ENCODE measurements at places on chromosomes 3 and 15.

DNA sequence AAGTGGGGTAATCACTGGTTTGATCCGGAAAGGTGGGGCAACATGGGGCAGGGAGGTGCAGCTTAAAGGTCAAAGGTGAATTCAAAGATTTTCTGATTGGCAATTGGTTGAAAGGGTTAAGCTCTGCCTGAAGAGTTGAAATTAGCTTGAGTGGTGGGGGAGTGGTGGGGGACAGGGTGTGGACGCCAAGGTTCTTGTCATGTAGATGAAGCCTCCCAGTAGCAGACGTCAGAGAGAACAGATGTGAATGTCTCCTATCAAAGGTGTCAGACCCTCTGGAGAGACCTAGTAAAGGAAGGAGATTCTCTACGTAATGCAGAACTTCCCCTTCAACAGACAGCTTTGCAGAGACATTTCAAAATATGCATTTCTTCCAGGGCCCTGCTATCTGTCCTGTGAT, 62.8 kb downstream of the ABCC5 start:
- DNase-seq = no peak

DNA sequence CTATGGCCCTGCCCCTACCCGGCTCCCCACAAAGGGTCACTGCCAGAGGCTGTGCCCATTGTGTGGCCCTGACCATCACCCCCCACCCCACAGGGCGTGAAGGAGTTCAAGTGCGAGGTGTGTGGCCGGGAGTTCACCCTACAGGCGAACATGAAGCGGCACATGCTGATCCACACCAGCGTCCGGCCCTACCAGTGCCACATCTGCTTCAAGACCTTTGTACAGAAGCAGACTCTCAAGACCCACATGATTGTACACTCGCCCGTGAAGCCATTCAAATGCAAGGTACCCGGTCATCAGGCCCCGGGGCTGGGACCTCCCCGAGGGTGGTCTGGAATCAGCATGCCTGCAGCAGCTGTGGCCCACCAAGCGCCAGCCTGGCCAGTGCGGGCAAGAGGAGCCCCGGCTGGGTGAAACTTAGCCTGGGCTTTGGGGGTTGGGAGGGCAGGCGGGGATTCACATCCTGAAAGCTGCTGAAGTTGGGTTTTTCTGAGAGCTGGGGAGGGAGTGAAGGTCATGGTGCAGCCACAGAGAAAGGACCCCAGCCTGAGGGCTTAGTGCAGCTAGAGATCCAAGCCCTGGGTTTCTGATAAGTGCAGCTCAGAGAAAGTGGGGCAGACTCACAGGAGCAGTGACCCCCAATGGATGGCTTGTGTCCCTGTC, 29.2 kb downstream of the IDH2 start:
- DNase-seq = no peak

DNA sequence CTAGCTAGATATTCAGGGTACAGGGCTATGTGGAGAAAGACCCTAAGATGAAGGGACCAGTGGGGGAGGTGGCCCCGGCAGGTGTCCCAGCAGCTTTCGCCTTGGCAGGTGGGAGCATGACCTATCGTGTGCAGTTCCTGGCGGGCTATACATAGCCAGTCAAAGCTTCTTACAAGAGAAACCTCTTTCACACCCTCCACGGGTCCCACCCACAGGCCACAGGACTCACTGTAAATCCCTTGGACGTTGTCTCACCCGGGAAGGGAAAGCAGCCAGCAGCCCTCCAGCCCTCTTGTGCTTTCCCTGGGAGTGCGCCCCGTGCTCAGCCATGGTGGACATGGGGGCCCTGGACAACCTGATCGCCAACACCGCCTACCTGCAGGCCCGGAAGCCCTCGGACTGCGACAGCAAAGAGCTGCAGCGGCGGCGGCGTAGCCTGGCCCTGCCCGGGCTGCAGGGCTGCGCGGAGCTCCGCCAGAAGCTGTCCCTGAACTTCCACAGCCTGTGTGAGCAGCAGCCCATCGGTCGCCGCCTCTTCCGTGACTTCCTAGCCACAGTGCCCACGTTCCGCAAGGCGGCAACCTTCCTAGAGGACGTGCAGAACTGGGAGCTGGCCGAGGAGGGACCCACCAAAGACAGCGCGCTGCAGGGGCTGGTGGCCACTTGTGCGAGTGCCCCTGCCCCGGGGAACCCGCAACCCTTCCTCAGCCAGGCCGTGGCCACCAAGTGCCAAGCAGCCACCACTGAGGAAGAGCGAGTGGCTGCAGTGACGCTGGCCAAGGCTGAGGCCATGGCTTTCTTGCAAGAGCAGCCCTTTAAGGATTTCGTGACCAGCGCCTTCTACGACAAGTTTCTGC, 15.0 kb downstream of the GRK7 start:
- no peak for DNase-seq

DNA sequence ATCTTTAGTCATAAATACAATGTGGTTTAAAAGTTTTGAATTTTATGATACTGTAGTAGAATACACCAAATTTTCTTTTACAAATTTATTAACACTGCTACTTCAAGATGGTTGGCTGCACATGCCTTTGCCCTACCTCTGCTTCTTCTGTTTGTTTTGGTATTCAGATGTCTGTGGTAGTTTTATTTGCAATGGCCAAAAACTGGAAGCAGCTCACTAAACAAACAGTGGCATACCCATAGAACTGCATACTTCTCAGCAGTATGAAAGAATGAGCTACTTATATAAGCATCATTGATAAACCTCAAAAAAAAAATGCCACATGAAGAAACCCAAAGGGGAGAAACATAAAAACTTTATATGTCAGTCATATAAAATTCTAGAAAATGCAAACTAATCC, 19.5 kb downstream of the ARIH2 start:
- no peak for DNase-seq

DNA sequence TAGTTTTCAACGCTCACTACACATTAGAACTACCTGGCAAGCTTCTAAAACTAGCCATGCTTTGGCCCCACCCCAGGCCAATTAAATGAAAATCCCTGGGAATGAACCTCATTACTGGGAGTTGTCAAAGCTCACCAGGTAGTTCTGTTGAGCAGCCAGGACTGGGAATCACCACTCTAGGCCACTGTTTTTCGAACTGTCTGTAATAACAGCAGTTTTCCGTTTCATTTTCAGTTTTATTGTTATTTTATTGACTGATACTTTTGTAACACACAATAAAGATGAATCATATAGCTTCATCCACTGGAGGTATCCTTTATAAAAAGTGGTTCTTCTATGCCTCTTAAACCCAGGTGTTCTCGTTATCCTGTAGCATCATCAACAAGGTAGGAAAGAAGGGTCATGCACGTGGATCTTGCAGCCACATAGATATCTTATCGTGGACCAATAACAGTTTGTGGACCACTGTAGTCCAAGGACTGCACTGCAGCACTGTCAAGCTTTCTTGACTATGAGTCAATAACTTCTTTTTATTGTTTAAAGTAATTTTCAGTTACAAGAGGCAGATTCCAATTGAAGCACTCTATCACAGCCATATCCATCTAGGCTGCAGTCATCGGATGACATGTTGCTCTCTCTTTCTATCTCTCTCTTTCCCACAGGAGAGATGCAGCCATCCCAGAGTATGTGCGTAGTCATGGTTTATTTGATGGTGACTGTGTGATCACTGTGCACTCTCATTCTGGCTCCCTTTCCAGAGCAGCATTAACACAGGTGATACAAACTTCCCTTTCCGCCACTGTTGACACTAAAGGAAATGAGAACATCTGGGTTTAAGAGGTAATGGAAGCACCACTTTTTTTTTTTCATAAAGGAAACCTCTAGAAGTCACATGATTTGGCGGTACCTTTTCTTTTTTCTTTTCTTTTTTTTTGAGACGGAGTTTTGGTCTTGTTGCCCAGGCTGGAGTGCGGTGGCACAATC, 39.0 kb upstream of the BLM start:
- DNase-seq = no peak

DNA sequence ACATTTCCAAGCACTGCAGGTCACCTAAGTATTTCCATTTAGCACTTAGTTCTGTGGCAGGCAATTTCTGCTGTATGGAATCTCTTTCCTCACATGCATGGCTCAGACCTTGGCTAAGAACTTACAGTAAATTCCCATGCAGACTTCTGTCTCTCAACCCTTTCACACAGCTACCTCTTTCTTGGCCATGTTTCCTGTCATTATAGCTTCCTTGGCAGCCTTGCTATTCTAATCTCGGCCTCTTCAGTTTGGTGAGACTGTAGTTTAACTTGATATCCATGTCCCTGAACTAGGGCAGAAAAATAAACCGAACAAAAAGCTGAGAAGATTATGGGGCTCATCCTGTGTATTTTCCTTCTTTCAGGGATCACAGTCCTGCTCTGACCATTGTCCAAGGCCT, 96.0 kb downstream of the SPATA16 start:
- no peak for DNase-seq

DNA sequence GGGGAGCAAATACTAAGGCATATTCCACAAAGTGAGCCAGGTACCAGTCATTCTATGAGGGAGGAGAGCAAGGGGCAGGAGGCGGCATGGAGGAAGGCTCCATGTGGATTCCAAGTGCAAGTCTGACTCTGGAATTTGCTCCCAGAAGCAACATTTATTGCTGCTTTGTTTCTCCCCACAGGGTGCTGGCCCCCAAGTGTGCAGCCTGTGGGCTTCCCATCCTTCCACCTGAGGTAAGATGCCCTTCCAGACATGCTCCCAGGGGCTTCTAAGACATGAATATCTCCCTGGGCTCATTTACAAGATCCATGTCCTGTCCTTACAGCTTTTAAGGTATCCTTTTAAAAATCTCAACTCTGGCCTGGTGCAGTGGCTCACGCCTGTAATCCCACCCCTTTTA, 15.9 kb upstream of the SACM1L start:
- DNase-seq = no peak

GRCh38 chr3:164007765-164008164, 1070.5 kb downstream of the SI start:
- no peak for DNase-seq

- no peak for DNase-seq
Observed at GRCh38 chr3:196775938-196776337, 36.3 kb downstream of the PAK2 start.

- DNase-seq = no peak
Observed at GRCh38 chr3:37256447-37256846, 82.1 kb upstream of the LRRFIP2 start.

- no peak for DNase-seq
Observed at GRCh38 chr15:68696414-68697363, 117.9 kb downstream of the CORO2B start.

DNA sequence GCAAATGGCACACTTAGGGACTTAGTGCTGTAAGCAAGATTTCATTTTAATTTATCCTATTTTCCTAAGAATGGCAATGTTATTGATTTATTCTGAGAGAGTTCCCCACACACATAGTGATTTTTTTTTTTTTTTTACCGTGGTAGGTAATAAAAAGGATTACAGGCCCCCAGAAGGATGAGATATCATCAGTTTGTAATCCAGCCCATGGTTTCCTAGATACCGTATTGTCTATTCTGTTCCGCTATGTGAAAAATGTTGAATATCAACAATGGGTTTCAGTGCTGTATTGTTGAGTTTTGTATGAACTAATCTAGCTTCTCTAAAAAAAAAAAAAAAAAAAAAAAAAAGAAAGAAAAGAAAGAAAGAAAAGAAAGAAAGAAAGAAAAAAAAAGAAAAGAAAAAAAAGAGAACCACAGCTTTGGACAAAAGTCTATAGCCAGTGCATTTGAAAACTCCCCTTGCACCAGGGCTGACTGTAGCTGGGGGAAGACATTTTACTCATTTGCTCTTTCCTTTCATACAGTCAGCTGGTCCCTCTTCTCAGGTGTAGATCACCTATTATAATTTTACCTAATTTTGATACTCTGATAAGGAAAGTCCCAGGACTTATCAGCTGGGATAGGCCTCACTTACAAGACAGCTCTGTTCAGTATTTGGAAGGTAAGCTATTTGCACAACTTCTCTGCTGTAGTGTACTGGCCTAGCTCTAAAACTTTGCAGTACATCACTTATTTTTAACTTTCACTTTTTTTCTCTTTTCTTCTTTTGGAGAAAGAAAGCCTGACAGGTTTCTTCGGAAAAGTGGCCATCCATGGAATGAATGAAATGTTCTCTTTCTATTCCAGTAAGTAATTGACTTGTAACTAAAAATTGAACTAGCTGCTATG, 101.4 kb upstream of the SOX2 start:
- DNase-seq = no peak

- no peak for DNase-seq
Observed at GRCh38 chr3:72368331-72368975, 479.8 kb downstream of the SHQ1 start.

DNA sequence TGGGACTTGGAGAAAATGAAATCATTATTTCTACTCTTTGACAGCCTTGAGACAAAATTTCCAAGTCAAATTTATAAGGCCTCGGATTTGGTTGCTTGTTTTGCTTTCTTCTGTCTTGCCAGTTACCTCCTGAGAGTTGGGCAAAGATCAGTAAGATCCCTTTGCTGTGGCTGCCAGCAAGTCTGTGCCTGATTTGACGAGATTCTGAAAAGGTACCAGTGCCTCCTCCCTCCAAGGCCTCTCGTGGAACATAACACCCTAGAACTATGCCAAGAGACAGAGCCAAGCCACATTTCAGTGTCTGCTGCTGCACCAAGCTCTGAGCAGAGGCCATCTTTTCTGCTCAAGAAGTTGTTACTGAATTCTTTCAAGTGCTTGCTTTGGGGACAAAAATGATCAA, 61.0 kb downstream of the GTPBP8 start:
- no peak for DNase-seq

- DNase-seq = no peak
Observed at GRCh38 chr3:160641665-160642309, 35.2 kb upstream of the ARL14 start.

DNA sequence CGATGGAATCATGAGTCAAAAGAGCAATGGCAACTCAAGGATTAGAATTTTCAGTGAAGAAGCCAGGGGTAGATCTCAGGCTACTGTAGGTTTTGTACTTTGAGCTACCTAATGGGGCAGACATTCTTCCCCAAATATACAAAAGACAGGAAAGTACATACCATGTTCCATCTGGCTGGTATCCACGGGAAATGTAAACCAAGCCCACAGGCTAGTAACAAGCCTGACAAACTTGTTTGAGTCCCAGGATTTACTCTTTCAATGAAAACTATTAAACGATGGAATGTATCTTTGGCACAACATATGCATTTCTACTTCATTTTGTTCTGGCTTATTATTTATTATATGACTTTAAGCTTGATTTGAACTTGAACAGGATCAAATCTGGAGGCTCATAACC, 44.2 kb upstream of the GOLIM4 start:
- DNase-seq = no peak

DNA sequence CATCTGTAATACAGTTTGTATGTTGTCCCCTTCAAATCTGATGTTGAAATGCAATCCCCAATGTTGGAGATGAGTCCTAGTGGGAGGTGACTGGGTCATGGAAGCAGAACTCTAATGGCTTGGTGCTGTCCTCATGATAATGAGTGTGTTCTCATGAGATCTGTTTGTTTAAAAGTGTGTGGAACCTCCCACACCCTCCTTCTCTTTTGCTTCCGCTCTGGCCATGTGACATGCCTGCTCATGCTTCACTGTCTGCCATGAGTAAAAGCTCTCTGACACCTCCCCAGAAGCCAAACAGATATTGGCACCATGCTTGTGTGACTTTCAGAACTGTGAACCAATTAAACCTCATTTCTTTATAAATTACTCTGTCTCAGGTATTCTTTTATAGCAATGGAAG, 794.0 kb upstream of the CFAP20DC start:
- no peak for DNase-seq
